Ascending aorta (tissue), 2 donors: ENCODE measurements at places on chromosomes 12 and 14.

GRCh38 chr12:31832740-31833729 lies 104.2 kb upstream of the AMN1 start:
- DNase-seq = no peak

DNA sequence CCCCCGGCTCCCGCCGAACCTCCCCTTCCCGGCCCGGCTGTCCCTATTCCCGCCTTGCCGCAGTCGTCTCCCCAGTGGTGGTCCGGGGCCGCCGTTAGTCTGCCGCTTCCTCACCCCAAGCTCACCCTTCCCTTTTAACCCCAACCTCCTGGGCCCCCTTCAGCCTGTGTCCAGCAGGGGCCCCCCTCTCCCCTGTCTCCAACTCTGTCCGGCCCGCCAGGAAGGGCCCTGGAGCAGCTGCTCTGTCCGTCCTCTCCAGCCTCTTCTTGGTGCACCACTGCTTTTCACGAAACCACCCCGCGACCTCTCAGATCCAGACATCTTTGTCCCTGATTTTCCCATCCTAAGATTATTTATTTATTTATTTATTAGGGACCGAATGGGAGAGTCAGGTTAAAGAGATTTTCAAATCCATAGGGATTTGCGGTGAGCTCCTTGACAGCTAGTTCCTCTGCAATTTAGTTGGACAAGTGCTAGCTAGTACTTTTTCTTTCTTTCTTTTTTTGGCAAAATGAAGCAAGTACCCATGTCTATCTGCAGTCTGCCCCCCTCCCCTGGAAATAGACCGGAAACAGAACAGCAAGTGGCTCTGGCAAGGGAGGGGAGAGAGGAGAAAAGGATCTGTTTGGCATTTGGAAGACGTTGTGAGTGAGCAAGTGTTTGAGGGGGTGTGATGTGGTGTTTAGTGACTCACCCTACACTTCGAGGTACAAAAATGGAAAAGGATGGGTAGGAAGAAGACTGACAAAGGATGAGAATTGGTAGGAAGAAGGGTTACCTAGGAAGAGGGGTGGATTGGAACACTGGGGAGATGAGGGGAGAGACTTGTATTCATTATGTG lies 632 bp downstream of the UBR7 start:
- DNase-seq = peak; percentile 12

- DNase-seq = no peak
These were observed 121.4 kb downstream of the SMOC1 start for GRCh38 chr14:70000601-70001000.

DNA sequence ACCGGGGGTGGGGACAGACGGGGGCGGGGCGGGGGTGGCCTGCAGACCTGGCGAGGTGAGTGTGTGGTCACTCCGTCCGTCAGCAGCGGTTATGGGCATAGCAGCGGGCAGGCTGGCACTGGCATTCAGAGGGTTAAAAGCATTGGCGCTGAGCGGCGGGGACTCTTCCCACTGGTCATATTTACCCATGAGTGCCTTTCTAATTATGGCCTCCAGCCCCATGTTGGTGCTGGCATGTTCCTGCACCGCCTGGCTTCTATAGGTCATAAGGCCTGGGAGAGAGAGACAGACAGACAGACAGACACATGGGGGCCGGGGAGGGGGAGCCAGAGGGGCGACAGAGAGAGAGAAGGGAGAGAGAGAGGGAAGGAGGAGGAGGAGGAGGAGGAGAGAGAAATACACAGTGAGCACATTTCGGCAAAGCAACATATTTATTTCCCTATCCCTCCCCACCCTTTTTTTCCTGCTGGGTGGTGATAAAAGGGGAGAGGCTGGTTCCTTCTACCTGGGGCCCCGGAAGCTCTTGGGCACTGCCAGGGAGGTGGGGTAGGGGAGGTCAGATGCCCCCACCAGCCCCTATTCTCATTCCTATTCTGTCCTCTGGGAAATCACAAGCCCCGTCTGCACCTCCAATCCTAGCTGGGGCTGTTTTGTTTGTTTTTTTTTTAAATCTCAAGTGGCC lies 32.6 kb downstream of the RFLNA start:
- DNase-seq = no peak

DNA sequence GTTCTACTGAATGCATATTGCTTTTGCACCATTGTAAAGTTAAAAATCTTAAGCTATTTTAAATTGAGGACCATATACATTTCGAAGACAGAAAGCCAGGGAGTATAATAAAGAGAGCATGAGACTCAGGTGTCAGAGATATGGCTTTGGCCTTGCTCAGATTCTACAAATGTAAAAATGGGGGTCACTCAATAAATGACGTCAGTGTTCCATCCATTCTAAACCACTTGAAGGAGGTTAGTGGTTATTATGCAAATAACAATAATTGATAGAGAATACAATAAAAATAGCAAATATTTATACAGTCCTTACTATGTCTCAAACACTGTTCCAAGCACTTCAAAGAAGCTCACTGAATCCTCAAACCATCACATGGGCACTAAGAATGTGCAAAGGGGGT lies 20.1 kb downstream of the RTN1 start:
- DNase-seq = no peak

DNA sequence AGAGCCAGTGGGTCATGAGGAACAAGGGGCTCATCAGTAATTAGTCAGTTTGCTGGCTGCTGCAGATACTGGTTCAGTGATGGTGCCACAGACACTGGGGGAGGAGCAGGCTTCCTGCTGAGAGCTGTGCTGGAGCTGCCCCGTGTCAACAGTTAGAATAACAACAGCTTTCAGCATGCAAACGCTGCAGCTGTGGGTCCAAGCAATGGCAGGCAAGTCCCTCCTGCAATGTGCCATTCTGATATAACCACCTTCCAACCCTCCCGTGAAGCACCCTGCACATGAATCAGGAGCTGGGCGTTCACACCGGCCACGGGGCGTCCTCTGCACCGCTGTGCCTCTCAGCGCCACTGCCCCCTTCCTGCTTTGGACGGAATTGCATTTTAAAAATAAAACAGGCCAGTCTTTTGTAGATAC lies 258.4 kb upstream of the SFSWAP start:
- peak; percentile 30 for DNase-seq

- DNase-seq = no peak
These were observed 222.2 kb upstream of the TMEM260 start for GRCh38 chr14:56357428-56357827.

DNA sequence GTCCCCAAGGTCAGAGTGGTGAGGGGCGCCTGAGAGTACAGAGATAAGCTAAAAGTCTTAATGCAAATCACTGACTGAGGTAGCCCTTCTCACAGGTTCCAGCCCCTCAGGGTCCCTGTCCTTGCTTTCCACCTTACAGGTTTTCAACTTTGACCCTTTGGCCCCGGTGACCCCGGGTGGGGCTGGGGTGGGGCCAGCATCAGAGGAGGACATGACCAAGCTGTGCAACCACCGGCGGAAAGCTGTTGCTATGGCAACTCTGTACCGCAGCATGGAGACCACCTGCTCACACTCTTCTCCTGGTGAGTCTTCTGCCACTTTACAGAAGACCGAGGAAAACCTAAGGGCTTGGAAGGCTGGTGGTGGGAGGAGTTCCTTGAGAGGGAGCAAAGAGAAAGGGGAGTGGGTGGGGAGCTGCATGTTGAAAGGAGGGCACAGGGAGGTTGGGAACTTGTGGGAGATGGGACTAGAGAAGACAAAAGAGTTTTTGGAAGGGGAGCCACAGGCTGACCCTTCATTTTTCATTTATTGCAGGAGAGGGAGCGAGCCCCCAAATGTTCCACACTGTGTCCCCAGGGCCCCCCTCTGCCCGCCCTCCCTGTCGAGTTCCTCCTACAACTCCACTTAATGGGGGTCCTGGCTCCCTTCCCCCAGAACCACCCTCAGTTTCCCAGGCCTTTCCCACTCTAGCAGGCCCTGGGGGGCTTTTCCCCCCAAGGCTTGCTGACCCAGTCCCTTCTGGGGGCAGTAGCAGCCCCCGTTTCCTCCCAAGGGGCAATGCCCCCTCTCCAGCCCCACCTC lies 2.4 kb downstream of the MBD6 start:
- DNase-seq = no peak

DNA sequence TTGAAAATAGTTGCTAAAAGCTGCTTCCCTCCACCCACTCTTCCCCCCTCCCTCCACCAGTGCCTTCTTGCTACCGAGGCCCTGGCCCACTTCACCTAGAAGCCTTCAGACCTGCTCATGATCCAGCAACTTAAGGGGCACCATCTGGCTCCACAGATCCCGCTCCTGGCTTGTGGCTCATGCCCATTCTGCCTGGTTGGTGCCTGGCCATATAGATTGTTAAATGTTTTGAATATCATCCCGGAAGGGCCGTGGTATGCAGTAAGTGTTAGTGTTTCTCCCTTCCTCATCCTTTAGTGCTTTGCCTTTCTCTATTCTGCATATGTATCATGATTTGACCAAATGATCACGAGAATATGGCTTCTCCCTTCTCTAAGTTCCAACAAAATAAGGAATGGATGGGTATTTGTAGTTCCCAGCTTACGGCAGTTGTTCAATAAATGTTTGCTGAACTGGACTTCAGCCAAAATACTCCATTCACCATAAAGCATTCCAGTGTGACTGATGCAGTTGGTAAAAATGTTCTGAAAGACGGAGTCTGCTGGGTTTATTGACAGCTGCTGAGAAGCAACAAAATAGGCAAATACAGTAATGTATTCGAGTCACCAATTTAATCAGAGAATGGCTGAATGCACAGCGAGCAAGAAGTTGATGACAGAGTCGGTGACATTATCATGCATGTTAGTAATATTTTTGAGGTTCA lies 30.7 kb downstream of the GRIP1 start:
- no peak for DNase-seq

- DNase-seq = no peak
These were observed 3.2 kb downstream of the OSBPL8 start for GRCh38 chr12:76556368-76556767.

- DNase-seq = no peak
These were observed 356.4 kb upstream of the SEL1L start for GRCh38 chr14:81890020-81890419.

GRCh38 chr14:75697386-75697785 lies 36.3 kb downstream of the TTLL5 start:
- DNase-seq = no peak

DNA sequence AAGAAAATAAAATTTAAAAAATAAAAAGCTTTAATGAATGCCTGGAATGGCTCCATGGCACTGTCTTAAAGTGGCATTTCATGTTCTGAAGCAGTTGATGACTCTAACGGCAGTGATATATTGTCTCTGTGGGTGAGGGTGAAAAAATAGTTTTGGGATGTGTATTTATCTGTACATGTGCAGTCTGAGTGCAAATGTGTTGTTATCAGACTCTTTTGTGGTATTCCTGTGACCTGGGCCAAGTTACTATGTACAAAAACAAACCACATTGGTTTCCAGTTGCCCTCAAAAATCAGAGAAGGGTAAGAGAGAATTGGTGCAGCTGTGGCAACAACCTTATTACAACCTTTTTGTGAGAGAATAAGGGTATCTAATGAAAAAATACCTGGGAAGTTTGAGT lies 81.7 kb upstream of the CCDC91 start:
- DNase-seq = no peak

GRCh38 chr14:104687601-104688504 lies 1.6 kb upstream of the INF2 start:
- DNase-seq = no peak

DNA sequence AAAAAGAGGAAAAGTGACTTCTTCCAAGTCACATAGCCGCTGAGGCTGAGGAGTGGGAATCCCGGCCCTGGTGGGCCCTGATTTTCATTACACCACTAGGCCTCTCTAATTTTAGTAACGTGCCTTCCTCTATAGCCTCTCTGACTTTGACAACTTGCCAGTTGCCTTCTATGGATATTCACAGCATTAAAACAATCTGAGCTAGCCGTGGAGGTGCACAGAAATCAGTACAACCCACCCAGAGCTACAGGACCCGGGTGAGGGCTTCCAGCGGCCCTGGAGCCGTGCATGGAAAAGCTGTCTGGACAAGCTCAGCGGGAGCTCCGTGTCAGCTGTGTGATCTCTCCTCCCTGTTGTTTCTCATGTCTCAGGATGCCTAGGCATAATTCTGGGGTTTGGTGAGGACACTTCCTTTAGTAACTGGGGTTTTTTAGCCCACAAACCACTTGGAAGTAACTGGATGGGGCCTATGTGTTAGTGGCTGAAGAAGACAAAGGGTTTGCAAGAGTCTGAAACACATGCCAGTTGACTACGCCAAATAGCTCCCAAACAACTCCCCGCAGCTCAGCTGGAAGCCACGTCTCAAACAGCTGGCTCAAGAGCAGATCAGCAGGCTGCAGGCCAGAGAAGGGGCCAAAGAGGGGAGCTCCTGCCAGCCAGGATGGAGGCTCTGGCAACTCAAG lies 53.0 kb downstream of the SSH1 start:
- DNase-seq = no peak

DNA sequence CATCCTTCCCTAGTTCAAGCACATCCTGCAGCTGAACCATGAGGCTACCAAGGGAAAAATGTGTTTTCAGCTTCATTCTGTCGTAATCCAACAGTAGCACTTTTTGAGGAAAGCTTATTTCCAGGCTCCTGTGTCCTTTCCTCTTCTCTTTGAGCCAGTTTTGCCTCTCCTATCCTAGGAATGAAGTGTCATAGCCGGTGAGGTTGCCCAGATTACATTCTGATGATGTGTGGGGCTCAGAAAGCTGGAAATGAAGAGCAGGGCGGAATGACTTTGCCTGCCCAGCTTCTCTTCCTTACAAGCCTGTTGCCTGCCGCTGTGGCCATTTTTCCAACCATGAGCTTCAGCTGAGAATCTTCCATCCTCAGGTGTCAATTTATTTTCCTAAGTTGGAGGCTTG lies 381.8 kb downstream of the NUAK1 start:
- DNase-seq = no peak

DNA sequence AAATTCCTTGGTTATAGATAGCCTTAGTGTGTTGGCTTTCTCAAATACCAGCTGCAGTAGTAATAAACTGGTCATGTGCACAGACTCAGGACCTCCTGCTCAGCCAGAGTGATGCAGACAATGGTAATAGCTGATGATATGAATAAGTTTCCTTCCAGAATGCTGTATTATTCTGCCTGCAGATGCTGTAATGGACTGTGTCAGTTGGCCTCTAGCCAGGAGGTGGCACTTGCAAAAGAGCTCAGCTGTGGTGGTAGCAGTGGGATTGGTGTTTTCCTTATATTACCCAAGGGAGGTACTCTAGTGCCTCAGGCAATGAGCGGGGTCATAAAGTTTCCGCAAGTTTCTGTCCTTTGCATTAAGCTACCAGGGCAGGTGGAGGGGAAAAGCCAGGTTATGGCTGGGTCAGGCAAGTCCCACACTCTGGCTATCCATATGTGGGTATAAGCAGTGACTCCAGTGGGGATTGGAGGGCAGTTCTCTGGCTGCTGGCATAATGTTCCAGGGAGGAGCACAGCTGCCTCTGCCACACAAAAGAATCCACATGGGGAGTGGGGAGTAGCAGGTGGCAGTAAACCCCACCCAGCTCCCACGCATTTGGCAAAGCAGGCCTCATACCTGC lies 14.0 kb upstream of the MUCL1 start:
- no peak for DNase-seq

GRCh38 chr14:26984311-26985177 lies 386.7 kb upstream of the NOVA1 start:
- DNase-seq = no peak

DNA sequence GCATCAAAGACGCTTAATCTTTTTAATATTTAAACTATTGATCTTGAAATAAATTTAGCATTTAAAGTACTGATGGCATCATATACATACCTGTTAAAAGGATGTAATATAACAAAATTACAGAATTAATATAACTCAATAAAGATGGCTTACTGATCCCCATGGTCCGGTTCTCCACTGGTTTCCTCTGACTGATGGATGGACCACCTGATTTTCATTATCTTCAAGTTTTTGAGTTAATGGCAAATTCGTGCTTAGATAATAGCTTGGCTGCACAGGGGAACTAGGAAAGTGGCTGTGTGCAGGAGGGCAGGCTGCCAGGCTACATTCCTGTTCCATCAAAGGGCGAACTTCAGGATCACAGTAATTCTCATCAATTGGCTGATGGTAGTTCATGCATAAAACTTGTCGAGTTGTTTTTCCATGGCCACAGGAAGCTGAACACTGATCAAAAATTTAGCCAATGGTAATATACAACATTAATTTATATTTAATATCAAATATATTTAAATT lies 123.9 kb downstream of the ADAMTS20 start:
- no peak for DNase-seq
